ENCODE measurements at places on chromosomes 2 and 18.

GRCh38 chr2:225022188-225022587 lies 20.1 kb downstream of the DOCK10 start:
- DNase-seq, result no peak

DNA sequence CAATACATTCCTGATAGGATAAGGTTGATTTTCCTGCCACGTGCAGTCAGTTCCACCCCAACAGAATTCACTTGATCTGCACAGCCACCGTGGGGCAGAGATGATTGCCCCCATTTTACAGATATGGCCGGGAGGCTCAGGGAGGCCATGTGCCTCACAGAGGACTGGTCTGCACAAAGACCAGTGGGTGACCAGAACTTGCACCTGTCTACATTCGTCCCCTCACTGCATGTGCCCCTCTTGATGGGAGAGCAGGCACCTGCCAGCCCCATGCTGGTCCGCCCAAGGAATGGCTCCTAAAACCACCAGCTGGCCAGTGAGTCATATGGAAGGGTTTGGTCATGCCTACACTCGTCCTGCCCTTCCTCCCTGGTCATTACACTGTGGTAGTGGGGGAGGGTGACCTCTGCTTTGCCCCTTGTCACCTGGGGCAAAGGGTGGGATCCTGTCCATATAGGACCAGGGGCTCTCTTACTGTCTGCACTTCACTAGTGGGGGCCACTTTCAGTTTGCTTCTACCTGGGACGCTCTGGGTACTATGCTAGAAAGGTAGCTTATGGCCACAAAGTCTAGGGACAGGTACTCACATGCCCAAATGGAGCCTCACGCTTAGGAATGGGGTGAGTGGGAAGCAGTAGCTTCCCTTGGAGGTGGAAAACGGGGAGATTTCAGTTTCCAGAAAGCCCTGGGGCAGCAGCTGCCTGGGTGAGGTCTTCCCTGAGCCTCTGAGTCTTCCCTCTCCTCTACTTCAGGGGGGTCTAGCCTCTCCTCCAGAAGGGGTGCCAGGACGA lies 14.7 kb downstream of the RRM2 start:
- DNase-seq, result no peak

GRCh38 chr2:212619954-212620353 lies 81.4 kb upstream of the ERBB4 start:
- peak; percentile 20 for DNase-seq

- peak; percentile 77 for DNase-seq
Measured at GRCh38 chr2:207474863-207475485, 54.8 kb upstream of the CREB1 start.

DNA sequence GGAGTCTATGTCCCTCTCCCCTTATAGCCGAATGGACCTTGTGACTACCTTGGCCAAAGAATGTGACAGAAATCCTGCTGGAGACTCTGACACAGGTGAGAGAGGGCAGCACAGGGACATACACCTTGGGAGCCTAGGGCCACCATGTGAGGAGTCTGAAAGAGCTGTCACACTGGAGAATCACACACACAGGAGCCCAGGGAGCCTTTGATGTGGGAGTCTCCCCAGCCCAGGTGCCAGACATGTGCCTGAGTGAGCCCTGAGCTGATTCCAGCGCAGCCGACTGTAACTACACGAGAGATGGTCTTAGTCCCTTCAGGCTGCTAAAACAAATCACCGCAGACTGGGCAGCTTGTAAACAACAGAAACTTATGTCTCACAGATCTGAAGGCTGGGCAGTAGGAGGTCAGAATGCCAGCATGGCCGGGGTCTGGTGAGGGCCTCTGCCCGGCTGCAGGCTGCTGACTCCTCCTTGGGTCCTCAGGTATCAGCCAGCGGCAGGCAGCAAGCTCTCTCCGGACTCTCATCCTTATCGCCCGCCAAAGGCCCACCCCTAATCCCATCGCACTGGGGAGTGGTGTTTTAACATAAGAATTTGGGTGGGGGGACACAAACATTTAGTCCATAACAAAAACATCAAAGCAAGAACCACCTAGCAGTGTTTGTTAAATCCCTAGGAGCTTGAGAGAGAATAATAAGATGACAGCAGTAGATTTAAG lies 63.8 kb upstream of the GPR45 start:
- DNase-seq, result no peak

DNA sequence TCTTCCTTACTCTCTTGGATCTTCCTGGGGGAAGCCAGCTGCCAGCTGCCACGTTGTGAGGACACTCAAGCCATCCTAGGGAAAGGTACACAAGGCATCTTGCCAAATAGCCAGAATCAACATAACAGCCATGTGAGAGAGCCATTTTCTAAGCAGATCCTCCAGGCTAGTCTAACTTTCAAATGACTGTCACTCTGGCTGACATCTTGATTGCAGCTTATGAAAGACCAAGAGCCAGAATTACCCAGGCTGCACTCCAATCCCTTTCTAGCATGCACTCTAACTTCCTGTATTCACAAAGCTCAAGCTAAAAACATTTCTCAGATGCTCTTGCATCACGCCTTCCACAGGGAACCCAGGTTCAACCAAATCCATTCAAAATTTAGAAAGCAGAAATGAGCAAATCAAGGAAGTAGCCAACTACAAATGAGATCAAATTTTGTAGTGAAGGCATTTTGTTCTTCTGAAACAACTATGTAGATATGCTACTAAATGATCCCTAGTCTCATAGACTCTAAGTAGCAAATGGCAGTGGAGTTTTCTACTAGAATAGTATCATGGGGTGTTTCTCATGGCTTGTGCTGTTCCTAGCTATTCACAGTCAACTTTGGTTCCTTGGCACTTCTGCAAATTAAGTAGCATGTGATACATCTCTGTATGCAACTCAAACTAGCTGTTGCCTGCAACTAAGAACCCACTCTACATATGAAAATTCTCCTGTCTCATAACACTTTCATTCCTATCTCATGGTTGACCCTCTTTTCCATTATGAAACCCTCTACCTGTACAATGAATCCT lies 281.9 kb downstream of the ZEB2 start:
- DNase-seq, result no peak

DNA sequence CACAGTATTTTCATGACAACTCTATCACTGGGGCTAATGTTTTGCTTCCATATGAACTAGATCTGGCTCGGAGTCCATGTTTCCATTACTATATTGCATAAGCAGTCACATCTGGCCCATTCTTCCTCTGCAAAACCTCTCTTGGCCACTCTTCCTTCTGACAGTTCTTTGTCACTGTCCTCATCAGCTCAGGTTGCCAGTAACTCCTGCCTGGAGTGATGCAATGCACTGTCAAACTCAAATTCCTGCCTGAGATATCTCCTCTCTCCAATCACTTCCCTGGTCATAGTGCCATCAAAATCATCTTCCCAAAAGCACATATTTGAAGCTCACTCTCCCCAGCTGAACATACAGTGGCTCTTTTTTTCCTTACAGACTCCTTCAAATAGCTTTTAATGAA lies 66.1 kb downstream of the COLEC12 start:
- no peak for DNase-seq

- DNase-seq, result peak; percentile 60
Measured at GRCh38 chr2:179543361-179543901, 278.8 kb upstream of the SESTD1 start.

DNA sequence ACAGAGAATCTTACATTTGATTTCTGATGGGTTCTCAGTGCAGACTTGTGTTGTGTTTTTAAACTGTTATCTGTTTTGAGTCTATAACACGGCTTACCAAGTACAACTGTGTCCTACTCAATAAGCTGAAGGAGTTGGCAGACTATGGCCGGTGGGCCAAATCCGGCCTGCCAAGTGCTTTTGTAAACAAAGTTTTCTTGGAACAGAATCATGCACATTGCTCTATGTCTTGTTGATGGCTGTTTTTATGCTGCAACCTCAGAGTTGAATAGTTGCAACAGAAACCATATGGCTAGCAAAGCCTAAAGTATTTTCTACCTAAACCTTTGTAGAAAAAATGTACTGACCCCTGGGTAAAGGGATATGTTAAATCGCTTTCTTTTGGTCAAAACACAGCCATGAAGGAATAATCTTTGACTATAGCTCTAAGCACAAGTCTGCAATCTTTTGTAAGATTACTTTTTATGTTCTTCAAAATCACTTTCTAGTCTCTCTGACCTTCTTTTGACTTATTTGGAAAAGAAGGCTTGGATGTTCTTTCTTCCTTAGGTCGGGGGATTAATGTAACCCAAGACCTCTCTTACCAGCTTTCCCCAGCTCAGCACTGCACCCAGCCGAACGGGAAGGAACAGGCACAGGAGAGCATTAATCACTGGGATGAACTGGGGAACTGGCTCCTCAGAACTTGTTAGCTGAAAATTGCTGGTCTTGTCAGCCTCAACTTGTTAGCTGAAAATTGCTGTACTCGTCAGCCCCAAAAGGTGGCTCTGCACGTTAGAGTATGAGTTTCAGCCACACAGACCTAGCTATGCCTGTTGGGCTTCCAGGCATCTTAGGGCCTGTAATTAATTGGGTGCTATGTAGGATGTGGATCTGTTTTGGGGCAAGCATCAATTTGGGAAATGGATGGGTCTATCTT lies 75.4 kb downstream of the CD8B2 start:
- DNase-seq, result no peak

DNA sequence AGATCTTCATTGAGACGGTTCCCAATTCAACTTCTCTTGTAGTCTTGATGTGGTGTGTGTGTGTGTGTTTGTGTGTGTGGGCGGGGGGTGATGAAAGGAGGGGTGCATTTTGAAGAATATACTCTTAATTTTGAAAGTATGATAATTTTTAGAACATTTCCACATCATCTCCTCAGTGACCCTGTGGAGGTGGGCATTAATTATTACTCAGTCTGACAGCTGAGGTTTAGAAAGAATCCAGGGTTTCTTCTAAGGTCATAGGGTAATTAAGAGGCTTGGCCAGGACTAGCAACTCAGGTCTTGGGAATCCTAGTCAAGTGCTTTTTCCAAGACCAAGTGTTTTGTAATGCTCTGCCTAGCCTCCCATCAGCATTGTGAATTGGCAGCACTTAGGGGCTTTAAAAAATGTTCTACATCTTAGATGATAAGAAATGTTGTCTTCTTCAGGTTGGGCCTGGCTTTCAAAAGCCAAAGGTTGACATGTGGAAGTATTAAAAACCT lies 100.5 kb downstream of the SPTBN1 start:
- DNase-seq, result peak; percentile 78

GRCh38 chr2:48253301-48253700 lies 276.7 kb upstream of the STON1 start:
- DNase-seq, result no peak

- peak; percentile 51 for DNase-seq
Measured at GRCh38 chr2:200104015-200104414, 148.6 kb downstream of the MAIP1 start.

DNA sequence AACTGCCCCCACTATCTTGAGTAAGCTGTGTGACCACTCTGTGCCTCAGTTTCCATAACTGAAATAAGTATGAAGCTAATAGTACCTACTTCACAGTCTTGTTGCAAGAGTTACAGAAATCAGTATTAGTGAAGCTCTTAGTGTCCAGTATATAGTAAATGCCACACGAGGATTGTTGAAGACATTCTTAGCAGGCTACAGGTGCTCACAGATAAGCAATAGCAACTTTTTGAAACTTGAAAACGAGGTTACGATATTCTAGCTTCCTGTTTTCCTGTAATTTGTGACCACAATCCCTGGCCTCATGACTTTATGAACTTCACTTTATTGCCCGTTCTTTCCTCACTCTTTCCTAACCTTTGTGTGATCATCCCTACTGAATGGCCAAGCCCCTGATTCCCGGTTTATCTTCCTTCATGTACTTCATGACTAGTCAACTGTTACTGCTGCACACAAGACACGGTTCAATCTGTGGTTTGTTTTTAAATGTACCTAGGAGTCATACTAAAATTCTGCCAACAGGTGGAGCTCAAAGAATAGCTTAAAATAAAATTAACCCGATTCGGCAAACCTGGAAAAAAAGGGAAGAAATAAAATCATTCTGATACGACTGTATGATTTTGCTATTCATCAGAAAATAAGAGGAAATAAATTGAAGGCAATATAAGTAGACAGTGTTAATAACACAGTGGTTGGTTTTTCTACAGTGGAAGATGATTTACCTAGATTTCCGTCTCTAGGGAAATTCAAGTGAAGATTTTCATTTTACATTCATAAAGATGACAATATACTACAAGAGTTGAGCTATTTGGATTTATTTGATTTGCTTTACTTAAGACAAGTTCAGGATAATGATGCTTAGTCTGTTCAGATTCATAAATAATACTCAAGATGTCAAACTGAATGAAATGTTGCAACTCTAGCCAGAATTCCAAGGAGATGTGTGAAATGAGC lies 38.1 kb upstream of the STAT1 start:
- DNase-seq, result peak; percentile 68

DNA sequence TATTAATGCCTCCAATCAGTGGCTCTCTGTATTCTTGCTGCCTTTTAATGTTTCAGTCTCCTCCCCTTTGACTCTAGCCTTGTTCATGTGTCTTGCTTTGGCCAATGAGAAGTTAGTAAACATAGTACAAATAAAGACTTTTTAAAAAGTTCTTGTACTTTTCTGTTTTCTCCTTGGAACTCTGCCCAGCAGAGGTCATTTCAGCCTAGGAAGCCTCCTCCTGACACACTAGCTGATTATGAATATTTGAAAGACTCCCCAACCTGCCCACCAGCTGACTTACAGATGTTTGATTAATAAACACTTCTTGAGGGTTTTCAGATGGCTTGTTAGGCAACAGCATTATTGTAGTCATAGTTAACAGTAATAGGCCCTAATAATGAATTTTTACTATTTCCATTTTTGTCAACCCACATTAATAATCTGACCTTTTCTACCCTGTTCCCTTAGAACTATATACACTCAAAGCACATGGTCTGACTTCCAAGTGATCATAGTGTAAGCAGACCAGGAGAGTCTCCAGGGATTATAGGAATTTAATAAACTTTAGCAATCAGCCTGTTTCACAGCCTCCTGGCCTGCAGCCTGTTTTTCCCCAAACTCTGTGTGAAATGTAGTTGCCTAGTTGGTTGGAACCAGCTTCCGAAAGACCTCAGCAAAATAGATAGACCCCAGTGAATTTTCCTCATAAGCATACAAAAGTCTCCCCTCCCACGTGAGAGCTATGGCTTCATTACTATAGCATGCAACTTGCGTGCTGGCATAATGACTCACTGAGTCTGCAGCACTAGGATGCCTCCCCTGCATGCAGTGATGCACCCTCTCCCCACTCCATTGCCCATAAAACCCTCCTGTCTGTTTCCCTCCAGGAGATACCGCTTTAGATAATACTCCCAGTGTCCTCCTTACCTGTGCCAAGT lies 670.7 kb upstream of the ZNF804A start:
- peak; percentile 24 for DNase-seq

DNA sequence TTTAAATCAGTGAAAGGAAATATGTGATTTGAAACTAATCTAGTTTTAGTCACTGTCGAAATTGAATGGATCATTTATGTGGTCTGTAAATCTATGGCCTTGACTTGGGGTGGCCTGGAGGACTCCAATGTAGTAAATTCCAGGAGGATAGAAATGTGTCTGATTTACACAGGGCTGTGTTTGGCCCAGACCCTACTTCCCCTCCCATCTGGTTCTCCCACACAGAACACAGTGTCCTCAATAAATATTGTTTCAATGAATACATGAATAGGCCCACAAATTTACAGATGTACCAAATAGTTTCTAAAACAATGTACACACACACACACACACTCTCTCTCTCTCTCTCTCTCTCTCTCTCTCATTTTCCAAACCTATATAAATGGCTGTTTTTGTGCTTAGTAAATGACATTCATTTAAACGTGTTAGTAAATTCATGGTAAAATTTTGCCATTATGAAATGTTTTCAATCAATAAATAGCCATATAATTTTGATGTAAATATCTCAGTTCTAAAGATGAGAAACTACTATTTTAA lies 1.9 kb downstream of the CCDC68 start:
- DNase-seq, result no peak

- DNase-seq, result peak; percentile 62
Measured at GRCh38 chr18:26777351-26778053, 88.0 kb downstream of the AQP4 start.
